Stimulated activated CD8-positive, alpha-beta memory T cell treated with anti-CD3 and anti-CD28 coated beads, Interleukin-4, amount 100 ng/mL, for 1 hour (primary cell): ENCODE measurements at places on chromosomes 16 and 17.
A peak's percentile ranks its signal among the peaks of the same experiment; 100 is the strongest.

DNA sequence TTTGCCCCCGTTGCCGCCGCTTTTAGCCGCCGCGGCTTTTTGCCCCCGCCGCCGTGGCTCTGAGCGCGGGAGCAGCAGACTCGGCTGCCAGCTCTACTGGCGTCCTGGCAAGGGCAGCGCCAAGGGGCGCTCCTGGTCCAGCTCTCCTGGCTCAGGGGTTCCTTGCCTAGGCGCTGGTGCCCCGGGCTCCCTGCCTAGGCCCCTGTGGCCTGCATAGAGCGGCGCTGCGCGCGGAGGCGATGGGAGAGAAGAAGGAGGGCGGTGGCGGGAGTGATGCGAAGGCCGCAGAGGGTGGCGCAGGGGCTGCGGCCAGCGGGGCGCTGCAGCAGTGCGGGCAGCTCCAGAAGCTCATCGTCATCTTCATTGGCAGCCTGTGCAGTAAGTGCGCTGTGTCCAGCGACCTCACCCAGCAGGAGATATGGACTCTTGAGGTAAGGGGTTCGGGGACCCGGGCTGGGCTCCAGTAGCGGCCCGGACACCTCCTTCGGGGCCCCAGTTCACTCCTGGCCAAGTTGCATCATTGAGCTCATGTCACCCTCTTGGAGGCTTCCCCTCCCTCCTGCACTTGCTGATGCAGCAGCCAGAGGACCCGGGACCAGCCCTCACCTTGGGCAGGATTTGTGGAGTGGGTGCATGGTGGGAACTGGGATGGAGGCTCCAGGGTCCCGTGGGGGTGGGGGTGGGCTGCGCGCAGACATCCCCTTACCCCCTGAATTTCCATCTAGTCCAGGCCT lies 1344.4 kb downstream of the TP53TG3F start:
- no peak for DNase-seq

- DNase-seq = no peak
Observed at GRCh38 chr17:64214950-64215349, 48.1 kb downstream of the TEX2 start.

- no peak for DNase-seq
Observed at GRCh38 chr16:14436401-14436955, 193.6 kb downstream of the PARN start.

- no peak for DNase-seq
Observed at GRCh38 chr17:83090444-83091256, 11.2 kb downstream of the METRNL start.

GRCh38 chr17:49670641-49671040 lies 7.3 kb downstream of the SPOP start:
- no peak for DNase-seq

DNA sequence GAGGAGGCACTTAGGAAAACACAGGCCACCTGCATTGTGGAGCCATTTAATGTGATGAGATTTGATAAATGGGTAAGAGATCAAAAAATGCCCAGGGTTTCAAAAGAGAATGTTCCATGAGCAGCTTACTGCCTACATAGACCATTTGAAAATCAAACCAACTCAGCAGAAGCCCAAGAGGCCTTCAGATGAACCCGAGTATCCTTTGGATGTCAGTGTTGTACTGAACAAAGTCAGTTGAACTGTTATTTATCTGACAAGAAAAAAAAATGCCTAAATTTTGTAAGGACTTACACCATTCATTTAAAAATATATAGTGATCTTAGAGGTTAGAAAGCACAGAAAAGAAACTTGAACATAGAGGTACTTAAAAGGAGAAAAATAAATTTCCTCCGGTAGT lies 381.7 kb downstream of the ZFHX3 start:
- no peak for DNase-seq

DNA sequence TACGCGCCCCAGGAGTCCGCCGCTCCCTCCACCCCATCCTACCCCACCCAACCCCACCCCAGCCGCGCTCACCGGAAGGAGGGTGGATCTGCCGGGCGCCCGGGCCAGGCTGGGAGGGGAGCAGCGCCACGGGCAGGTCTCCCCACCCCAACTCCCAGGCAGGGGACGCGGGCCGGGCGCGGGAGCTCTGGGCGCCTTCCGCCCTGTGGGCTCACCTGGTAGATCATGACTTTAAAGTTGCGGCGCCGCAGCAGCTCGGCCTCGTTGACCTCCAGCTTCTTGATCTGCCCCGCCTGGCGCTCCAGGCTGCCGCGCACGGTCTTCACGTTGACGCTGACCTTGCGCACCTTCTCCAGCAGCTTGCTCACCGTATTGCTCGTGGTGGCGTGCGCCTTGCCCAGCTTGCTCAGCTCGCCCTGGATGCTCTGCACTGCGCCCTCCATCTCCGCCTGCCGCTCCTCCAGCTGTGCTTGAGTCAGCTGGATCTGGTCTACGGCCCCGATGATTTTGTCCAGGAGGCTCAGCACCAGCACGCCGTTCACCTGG lies 571 bp downstream of the CAVIN1 start:
- no peak for DNase-seq

- no peak for DNase-seq
Observed at GRCh38 chr17:27345141-27345904, 51.4 kb downstream of the WSB1 start.

GRCh38 chr17:42101513-42102292 lies 3.4 kb upstream of the ZNF385C start:
- DNase-seq = peak; percentile 24

- no peak for DNase-seq
Observed at GRCh38 chr17:63189930-63190329, 223.9 kb downstream of the TANC2 start.

- no peak for DNase-seq
Observed at GRCh38 chr17:17509601-17510425, 13.6 kb upstream of the RASD1 start.

DNA sequence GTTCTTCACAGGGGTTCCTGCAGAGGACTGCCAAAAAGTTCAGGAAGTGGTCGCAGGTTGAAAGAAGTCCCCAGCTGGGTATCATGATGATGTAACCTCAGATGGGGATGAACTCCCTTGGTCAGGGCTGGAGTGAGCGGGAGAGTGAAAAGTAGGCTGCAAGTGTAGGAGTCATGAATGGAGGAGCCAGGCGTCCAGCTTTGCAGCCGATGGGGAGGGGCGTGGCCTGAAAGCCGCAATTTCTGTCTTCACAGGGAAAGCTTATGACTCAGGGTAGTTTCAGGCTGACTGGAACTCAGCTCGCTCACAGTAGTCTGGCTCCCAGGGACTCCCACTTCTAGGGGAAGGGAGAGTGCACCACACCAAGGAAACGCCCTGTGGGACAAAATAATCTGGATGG lies 70.0 kb upstream of the HS3ST3A1 start:
- no peak for DNase-seq

DNA sequence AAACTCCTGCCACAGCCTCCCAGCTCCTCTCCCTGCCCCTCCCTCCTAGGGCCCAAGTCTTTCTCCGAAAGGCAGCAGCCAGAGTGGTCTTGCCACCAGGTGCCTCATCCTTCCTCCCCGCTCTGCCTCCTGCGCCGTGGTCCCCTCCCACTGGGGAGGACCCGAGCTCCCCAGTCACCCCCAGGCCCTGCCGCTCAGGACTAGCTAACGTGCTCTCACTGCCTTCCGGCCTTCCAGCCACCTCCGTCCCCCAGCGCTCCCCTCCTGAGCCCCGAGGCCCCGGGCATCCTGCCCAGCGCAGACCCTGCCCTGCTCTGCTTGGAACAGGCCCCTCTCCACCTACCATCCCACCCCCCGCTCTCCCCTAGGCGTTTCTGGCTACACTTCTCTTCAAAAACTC lies 19.4 kb upstream of the COL1A1 start:
- DNase-seq = no peak

- no peak for DNase-seq
Observed at GRCh38 chr17:3678821-3679530, 10.4 kb downstream of the EMC6 start.
